Stimulated activated CD8-positive, alpha-beta memory T cell treated with anti-CD3 and anti-CD28 coated beads, Interleukin-15, amount 100 ng/mL, for 24 hours (primary cell): ENCODE measurements at places on chromosomes 2 and 18.

DNA sequence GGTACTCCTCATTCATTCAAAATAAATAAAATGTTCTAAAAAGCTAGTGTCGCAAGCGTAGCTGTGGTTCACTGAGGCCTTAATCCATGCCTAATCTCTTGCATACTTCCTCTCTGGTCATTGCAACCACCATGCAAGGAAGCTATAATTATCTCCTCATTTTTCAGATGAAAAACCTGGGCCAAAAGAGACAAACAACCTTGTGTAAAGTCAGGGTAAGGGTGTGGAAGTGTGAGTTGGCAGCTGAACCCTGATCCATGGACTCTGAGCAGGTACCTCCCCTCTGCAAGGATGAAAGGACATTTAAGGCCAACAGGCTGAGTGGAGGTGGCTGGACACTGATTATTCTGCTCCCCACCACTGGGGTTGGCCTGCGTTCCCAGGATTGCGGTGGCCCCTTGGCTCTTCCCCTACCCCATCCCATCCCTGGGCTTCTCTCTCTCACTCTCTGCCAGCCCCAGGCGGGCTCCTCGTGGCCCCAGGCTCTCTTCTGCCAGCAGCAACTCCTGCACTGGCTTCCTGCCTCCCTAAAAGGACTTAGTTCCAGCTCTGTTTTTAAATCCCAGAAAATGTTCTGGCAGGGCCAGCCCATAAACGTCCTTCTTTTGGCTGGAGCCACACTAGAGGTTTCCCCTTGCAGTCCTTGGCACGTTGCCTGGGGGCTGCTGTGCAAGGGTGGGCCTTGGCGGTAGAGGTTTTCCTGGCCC, 72.0 kb upstream of the AFF3 start:
- DNase-seq = no peak

- DNase-seq = no peak
Observed at GRCh38 chr2:161415034-161415986, 787 bp upstream of the TBR1 start.

DNA sequence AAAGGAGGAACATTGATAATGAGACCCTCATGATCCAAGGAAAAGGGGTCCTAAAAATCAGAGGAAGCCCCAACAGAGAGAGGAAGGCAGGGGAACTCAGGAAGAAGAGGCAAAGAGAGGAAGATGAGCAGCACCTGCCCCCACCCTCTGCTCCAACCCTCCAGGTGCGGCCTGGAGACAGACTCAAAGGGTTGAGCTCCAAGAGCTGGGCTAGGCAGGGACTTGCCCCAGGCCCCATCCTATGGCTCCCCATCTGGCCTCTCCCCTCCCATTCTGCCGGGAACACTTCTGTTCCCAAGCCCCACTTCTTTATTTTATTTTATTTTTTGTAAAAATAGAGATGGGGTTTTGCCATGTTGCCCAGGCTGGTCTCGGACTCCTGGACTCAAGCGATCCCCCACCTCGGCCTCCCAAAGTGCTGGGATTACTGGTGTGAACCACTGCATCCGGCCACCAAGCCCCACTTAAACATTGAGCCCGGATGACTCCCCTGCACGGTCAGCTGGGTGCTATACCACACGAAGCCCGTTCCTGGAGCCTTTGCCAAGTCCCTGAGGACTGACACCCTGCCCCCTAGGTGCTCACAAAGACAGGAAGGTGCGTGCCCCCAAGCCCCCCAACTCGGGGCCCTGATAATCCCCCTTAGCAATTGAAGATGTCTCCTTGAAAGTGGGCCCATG, 3.8 kb upstream of the GPR55 start:
- no peak for DNase-seq

- no peak for DNase-seq
Observed at GRCh38 chr2:242038166-242038927, 168.8 kb downstream of the RTP5 start.
